ENCODE measurements at places on chromosomes 11 and 22.
A peak's percentile ranks its signal among the peaks of the same experiment; 100 is the strongest.

- no peak for DNase-seq
Measured at GRCh38 chr22:38729946-38730345, 24.2 kb downstream of the GTPBP1 start.

GRCh38 chr11:65317025-65317786 lies 2.5 kb downstream of the CDC42EP2 start:
- no peak for DNase-seq

GRCh38 chr11:2445746-2446551 lies 1.1 kb downstream of the KCNQ1 start:
- DNase-seq: no peak

GRCh38 chr11:704228-704674 lies 1.8 kb upstream of the EPS8L2 start:
- DNase-seq: no peak

DNA sequence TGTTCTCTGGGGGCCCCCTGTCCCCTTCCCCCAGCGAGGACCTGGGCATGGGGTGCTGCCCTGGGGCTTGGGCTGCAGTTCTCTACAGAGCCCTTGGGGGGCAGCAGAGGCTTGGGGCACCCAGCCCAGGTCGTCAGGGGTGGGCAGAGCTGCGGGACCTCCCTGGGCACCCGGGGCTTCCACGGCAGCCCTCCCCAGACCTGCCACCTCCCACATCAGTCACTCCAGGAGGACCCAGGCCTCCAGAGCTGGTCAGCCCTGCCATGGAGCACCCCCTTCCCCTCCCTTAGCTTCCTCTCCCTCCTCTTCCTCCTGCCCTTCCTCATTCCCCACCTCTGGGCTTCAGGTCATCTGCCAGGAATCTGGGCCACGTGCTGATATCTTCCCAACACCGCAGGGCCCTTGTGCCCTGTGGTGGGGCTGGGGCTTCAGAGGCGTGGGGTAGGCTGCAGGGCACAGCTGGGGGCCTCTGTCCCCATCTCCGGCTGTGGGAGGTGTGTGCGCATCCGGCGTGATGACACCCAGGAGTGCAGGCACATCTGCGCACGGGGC lies 5.8 kb downstream of the TSPAN4 start:
- peak; percentile 64 for DNase-seq

GRCh38 chr22:24805790-24806662 lies at the start of gene SGSM1:
TSS of gene SGSM1 (plus strand) at chr22:24806211. CDS start at chr22:24806326, 115 bp downstream.
- DNase-seq: peak; percentile 75

DNA sequence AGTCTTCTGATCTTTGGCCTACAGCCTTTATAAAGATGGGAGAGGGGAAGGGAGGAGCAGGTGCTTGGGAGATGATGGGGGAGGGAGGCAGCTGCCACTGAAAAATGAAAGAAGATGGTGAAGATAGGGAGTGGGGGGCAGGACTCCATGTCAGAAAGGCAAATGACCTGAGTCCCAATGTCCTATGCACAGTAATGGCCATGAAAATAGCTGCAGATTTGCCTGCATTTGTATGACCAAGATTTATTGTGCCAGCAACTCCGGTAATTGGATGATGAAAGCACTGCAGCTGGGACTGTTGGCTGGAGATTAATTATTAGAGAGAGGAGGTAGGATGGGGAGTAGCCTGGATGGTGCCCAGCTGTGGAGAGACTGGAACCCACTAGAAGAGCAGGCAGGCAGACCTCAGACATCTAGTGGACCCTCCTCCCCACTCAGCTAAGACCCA lies 36.1 kb downstream of the NEU3 start:
- DNase-seq: no peak

DNA sequence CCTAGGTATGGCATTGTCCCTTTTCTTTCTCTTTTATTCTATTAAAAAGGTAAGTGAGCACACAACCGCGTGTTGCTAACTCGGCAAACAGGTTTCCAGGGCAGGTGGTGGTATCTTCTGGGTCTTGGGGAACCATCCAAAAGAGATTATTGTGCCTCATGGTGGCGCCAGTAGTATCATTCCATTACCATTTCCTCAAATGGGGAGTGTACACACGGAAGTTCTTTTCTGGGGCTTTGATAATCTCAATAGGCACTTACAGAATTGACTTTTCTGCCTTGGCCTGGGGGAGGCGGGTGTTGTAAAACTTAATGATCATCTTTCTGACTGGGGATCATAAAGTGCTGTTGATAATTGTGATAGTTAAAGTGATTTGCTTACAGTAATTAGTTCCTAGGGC lies 234.1 kb downstream of the KIRREL3 start:
- no peak for DNase-seq

GRCh38 chr22:22823131-22823810 lies 64.3 kb upstream of the IGLL5 start:
- no peak for DNase-seq

DNA sequence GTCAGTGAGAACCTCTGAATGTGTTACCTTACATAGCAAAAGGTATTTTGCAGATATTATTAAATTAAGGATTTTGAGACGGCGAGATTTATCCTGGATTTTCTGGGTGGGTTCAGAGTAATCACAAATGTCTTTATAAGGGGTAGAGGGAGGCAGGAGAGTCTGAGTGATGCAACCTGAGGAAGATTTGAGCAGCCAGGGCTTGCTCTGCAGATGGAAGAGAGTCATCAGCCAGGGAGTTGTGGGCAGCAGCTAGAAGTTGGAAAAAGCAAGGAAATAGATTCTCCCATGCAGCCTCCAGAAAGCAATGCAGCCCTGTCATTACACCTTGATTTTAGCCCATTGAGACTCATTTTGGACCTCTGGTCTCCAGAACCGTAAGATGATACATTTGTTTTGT lies 4.1 kb upstream of the WDR74 start:
- DNase-seq: no peak

DNA sequence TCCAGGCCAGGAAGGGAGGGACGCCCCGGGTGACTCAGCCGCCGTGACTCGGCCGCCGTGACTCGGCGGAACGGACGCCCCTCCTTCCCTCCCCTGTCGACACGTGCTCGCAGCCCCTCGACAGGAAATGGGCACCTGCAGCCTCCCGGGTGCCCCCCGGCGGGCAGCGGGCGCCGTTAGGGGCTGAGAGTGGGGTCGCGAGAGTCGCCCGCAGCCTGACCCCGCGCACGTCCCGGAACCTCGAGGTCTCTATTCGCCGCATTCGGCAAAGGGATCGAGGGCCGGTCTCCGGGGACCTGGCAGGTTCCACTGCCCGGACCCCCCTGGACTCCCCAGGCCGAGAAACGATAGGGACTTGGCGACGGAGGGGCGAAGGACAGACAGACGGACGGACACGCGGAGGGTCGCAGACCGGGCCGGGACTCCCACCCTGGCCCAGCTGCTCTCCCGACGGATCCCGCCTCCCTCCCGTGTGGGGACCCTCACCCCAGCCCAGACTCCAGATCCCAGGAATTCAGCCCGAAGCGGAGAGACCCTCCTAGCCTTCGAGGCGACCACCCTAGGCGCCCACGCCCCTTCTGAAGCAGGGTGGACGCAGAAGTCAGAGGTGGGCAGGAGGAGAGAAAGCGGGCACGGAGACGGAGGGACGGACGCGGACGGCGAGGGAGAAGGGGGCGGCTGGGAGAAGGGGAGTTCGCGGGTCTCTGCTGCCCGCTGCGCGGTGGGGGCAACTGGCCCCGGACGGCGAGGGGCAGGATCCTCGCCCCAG lies 648 bp downstream of the FOSL1 start:
- peak; percentile 66 for DNase-seq

GRCh38 chr11:69055598-69056516 lies 7.1 kb downstream of the TPCN2 start:
- peak; percentile 36 for DNase-seq

DNA sequence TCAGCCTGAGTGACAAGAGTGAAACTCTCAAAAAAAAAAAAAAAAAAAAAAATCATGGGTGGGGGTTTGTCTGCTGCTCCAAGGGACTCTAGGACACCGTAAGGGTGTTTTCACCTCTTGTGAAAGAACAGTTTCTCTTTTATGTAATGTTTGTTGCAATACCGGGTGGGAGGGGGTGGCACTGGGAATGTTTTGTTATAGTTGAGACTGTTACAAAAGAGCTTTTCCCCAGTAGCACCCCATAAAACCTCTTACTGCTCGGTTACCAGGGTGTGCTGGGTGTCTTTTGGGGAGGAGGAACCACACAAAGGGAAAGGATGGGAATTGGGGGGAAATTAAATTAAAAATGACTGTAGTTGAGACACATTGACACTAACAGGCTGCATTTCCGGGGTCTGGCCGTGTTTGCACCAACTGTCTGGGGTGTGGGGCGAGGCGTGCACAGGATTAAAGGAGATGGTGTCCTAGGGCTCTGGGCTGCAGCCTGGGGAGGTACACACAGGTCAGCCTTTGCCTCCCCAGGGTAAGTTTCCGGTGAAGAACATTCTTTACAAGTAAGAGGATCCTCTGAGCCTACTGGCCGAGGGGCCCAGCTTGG lies 1.6 kb downstream of the NFAM1 start:
- DNase-seq: peak; percentile 32

All from CD4-positive, alpha-beta T cell treated with Interleukin-4 for 1 hour (primary cell).